ENCODE measurements at places on chromosomes 11 and 22.
A peak's percentile ranks its signal among the peaks of the same experiment; 100 is the strongest.

DNA sequence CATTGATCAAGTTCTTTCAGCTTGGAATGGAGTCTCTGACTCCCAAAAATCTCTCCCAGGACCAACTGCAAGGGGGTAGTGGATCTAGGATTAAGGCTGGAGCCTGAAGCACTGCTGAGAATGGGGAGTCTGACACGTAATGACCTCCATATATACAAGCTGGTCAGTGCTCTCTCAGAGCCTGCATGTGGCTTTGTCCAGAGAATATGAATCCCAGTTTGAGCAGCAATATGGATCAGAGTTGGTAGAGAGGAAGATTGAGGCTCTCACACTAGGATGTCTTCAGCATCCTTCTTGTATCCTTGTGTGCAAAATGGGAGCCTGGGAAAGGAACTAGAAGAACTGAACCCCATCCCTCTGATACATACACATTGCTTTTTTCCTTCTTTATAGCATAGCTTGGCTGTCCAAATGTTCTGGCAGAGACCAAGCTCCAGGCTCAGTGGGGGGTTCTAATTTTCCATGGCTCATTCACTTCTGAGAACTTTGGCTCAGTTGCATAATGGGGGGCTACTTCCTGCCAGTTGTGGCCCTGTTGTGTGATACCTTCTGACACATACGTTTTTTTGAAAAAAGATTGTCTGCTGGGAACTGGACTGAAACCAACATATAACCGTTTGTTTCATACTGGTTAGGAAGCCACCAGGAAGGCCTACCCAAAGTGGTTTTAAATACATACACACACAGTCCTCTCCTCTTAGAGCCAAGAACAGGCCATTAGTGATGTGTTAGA is 138.2 kb downstream of the ETS1 start:
- no peak for DNase-seq

DNA sequence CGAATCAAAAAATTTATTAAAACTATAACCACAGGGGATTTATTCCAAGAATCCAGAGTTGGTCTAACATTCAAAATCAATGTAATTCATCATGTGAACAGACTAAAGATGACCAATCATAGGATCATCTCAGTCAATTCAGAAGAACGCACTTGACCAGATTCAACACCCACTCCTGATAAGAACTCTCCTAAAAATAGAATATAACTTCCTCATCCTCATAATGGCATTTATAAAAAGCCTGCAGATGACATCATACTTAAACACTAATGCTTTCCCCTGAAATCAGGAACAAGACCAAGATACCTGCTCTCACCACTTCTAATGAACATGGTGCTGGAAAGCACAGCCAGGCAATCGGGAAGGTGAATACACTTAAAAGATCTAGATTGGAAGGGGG is 10.5 kb upstream of the MUC2 start:
- no peak for DNase-seq

GRCh38 chr11:1546077-1546535 is 26.0 kb downstream of the DUSP8 start:
- no peak for DNase-seq

GRCh38 chr11:75275581-75275980 is 35.0 kb downstream of the TPBGL start:
- DNase-seq: peak; percentile 51

DNA sequence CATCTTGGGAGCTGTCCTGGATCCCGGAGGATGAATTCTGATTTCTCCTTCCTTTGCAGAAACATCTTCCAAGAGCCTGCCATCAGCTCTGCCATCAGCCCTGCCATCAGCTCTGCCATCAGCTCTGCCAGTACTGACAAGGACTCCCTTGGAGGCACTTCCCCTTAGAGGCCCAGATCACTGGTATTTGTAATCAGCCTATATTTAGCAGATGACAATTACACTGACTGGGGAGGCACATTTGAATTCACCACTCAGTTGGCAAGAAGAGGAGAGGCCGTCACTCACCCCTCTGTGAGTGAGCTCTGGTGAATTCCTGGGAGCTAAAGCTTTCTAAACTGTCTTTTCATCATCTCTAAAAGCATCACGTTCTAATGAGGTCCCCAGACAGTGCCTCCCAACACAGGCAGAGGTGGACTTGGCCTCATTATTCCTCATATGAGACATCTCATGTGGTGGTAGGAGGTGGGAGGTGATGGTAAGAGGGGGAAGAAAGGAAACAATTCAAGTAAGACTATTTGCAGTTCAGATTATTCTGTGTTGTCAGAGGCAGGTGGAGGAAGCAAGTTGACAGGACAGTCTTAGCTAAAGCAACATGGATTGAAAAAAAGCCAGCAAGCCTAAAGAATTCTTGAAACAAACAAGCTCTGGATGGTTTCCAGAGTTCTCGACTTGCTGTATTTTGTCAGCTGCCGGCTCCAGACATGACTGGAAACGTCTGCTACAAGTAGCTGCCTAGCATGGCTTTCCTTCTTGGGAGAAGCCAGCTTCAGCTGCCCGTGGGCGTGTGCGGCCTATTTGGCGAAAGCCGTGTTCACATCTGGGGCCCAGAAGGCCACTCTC is 771.7 kb downstream of the TBC1D22A start:
- no peak for DNase-seq

DNA sequence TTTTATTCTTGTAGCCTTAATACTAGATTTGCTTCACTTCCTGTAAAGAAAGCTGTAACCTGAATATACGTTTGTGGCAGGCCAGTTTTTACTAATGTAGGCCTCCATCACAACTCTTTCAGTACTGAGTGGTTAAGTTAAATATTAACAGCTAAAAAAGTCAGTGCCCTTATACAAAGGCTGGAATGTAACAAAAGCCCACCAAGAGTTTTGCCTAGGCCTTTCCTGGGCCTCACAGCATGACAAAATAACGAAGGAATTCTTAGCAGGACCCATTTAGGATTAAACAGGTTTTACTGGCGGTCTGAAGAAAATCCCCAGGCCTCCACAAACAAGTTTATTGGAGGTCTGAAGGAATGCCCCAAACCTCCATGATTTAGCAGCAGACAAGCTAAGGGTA is 43.7 kb downstream of the PIWIL3 start:
- no peak for DNase-seq

DNA sequence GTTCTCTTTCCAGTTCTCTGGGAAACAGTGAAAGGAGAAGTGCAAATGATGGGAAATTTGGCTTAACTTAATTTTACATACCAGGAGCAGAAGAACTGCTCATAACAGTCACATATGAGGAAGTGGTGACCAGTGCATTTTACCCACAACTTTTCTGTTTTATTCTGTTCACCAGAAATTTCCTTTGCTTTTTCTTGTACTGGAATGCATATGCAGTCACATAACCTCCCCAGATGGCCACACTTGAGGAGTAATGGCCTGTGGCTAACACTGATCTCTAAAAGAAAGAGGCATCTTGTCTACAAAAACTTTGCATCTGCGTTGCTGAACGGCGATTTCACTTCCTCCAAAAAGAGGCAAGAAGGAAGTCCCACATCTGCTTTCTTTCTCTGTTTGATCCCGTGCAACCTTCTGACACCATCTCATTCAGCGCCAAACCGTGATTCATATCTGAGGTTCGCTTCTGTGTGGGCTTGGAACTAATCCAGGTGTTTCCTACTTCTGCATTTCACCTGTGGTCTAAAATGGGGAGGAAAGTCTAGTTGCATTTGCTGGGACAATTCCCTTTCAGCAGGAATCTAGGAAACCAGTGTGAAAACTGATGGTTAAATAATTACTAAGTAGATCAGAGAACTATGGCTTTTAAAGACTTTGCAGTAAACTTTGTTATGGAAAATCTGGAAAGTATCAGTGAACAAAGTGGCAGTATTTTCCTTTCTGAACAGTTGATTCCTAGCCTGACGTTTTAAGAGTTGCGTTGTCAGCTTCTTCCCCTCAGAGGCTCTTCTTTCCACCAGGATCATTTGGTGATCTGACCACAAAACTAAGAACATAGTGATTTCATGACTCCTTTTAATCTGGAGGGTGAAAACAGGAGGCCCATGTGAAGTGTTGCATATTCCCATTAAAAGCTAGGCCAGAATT is 4.2 kb upstream of the MPEG1 start:
- DNase-seq: peak; percentile 62

GRCh38 chr11:116725434-116726221 is 47.2 kb downstream of the BUD13 start:
- DNase-seq: no peak

DNA sequence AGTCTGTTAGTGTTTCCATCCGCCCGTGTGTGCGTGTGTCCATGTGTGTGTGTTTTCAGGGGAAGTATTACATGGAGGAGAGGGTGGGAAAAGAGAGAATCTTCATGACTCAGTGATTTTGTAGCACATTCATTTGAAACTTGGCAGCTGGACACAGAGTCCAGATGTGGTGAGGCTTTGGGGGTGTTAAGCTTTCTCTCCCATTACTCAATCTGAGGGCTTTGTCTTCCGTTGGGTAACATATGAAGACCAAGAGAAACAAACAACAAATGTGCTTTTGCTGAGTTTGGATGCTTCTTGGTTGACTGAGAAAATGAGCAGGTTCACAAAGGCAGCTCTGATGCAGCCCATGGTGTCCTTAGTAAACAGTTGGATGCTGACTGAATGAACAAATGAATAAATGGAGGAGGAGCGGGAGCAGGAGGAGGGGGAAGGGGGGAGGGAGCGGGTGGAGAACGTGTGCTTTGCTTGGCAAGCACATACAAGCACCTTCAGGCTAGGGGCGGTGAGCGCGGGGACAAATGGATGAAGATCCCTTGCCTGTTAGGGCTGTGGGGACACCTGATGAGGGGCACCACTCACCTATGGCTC is 104.3 kb downstream of the ST3GAL4 start:
- DNase-seq: no peak

- DNase-seq: no peak
These were observed at the start of gene SMIM45 for GRCh38 chr22:41951898-41952474. Gene SMIM45 (plus strand): TSS chr22:41952150.

- no peak for DNase-seq
These were observed 11.6 kb downstream of the PLAAT4 start for GRCh38 chr11:63548178-63548577.

GRCh38 chr11:131759140-131759539 is 388.7 kb downstream of the NTM start:
- no peak for DNase-seq

DNA sequence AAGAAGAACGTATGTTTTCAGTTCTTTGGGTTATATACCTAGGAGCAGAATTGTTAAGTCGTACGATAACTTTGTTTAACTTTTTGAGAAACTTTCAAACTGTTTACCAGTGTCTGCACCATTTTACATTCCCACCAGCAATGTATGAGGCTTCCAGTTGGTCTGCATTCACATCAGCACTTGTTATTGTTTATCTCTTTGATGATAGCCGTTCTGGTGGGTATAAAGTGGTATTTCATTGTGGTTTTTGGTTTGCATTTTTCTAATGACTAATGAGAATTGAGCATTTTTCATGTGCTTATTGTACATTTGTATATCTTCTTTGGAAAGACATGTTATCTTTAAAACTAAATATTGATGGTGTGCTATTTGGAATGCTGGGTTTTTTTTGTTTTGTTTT is 59.8 kb downstream of the KDM2A start:
- DNase-seq: no peak

DNA sequence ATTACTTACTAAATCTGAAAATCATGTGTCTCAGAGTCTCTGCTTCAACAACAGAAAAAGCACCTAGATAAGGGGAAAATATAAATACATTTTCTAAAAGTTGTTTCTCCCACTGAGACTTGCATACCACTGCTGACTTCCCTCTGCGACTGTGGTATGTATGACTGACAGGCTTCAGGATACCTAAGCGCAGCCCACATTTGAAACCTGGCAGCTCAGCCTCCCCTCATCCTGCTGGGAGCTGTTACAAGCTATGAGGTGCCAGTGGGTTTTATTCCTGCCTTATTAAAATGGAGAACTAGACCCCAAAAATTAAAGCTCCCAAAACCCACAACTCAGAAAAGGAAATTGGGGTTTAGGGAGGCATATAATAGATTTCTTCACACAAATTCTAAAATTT is 133.6 kb downstream of the RAB38 start:
- no peak for DNase-seq

- no peak for DNase-seq
These were observed 205.7 kb downstream of the SNX19 start for GRCh38 chr11:130710497-130711012.

DNA sequence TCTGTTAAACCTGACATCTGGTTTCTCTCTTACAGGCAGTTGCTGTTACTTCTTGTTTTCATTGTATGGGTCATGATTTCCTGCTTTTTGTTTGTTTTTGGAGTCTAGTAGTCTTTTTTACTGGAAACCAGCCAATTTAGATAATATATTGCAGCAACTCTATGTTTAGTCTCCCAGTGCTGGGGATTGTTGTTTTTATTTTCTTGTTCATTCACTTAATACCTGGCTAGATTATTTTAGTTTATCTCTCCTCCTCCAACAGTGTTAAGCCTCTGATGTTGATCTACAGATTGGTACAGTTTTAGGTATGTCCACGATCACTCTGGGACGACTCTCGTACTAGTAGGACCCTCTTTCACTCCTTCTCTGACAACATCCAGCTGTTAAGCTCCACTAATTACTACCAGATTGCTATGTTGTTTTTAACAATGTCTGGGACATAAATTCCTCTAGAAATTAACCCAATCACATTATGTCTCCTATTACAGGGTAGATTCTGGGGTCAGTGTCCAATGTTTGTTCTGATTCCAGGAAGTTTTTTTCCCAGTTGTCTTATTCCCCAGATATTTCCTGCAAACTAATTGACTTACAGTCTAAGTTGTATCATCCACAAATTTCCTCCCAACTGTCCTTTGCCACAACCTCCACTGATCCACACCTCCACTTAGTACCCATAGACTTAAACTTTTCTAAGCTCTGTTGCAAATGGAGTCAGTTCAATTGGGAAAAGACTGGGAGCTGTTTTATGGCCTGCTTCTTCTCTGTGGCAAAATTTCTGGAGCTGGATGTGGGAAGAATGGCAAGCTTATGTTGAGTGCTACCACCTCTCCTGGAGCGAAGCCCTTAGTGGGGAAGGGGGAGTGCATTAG is 1280.6 kb upstream of the CNTN5 start:
- no peak for DNase-seq

GRCh38 chr11:57983191-57983590 is 40.5 kb upstream of the OR9Q1 start:
- DNase-seq: no peak

DNA sequence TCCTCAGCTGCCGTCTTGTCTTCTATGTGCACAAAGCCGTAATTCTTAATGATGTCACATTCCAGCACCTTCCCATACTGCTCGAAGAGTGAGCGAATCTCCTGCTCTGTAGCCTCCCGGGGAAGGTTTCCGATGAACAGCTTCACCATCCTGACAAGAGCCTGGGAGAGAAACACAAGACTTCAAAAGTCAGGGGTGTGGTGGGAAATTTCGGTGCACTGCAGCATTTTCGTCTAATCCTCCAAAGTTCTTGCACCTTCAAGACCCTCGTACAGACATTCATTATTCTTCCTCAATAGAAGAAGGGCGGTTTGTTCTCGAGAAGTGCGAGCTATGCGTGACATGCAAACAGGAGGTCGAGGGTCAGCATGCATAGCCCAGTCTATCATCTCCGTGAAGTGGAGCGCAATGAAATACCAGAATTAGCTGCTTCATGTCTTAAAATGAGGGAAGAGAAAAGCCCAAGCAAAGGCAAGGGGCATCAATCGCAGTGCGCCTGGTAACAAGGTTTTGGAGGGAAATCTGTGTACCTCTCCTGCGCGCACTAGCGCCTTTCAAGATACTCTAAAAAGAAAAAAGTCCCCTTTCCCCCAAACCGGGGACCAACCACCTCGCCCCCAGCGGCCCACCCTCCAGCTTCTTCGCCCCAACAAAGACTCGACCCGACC is 622 bp downstream of the RBM4B start:
- DNase-seq: no peak

GRCh38 chr22:31278626-31279326 is 13.5 kb downstream of the PIK3IP1 start:
- no peak for DNase-seq

GRCh38 chr11:64088162-64089026 is 52.7 kb downstream of the FLRT1 start:
- DNase-seq: peak; percentile 68

Measured in NB4 (cell line).